ENCODE measurements at places on chromosomes 2 and 18.

DNA sequence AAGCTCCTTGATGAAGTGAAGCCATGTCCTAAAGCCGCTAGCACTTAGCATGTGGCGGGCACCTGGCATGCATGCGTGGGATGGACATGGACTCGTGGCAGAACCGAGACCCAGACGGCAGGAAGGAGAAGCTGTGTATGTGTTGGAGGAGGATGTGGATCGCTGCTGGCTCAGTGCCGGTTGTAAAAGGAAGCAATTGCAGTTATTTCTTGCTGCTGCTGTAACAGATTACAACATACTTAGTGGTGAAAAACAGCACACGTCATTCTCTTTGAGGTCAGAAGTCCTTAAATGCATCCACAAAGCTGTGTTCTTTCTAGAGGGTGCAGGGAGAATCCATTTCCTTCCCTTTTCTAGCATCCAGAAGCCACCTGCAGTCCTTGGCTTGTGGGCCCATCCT is 74.6 kb downstream of the AGAP1 start:
- DNase-seq: no peak

GRCh38 chr2:1685957-1686783 is 58.1 kb downstream of the PXDN start:
- DNase-seq: no peak

GRCh38 chr18:56488739-56489138 is 149.7 kb downstream of the TXNL1 start:
- DNase-seq: no peak

- no peak for DNase-seq
Measured at GRCh38 chr18:35189510-35189909, 51.3 kb upstream of the ZNF397 start.

DNA sequence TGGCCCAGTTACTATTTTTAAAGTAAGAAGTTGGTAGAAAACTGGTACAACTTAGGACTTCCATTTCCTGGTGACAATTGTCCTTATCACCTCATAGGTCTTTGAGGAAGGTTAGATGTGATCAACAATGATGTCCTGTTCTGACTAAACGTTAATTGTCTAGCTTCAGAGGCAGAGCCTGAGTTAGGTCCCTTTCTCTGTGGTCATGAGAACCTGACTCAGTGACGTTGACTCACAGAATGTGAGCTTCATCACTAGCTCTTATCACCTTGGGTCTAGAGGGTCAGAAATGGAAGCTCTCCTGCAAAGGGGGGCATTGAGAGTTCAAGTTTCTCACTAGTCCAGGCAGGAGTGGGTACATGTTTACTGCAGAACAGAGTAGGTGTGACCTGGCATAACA is 60.6 kb upstream of the ATP8B1 start:
- no peak for DNase-seq

DNA sequence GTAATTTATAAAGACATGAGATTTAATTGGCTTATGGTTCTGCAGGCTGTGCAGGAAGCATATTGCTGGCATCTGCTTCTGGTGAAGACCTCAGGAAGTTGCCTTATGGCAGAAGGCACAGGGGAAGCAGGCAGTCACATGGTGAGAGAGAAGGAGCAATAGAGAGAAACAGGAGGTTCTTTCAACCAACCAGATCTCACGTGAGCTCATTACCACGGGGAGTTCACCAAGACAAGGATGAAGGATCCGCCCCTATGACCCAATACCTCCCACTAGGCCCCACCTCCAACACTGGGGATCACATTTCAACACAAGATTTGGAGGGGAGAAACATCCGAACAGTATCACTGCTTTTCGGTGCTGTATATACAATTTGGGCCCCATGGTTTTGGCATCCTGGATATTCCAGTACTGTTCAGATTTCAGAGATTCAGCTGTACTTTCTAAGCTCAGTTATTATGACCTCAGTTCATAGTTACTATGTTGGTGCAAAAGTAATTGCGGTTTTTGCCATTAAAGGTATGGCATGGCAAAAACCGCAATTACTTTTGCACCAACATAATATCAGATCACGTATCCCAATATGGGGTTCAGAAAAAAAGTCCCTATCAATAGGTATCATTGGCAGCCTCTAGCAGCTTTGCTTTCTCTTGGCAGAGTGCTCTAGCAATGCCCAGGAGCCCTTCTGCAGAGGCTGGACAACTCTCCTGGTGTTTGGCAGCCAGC is 189.6 kb upstream of the SIX3 start:
- no peak for DNase-seq

GRCh38 chr2:150586858-150587257 is 99.4 kb upstream of the RND3 start:
- no peak for DNase-seq

DNA sequence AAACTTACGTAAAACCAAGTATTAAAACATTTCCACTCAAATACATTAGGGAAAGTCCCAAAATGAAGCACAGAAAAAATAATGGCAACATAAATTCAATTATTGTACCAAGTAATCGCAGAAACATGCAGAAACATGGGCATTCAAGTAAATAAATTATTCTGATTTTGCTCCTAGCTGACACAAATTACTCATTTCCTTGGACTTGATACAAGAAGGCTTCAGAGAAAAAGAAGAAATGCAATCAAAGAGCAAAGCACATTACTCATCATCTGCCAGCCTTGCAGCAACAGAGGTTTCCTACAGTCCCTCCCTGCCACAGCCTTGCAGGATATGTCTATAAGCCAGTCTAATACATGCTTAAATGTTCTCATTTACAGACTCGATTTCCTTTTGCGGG is 439.8 kb upstream of the LYPD1 start:
- DNase-seq: no peak

DNA sequence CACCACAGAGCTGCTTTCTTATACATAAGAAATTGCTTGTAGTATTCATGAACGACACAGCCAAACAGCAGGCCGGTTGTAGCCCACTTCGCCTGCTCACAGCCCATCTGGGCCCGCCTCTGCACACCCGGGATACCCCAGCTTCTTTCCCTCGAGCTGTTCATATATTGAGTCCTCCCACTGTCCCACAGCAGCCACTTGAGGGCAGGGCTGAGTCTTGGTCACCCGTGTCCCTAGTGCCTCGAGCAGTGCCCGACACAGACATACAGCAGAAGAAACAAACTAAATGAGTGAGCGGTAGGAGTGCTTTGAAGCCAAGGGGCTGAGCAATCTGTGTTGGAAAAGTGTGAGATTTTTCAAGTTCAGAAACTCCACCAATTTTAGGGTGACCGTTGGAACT is 251.4 kb downstream of the KLHL29 start:
- no peak for DNase-seq

- no peak for DNase-seq
Measured at GRCh38 chr2:28601616-28602015, 105.8 kb downstream of the PLB1 start.

DNA sequence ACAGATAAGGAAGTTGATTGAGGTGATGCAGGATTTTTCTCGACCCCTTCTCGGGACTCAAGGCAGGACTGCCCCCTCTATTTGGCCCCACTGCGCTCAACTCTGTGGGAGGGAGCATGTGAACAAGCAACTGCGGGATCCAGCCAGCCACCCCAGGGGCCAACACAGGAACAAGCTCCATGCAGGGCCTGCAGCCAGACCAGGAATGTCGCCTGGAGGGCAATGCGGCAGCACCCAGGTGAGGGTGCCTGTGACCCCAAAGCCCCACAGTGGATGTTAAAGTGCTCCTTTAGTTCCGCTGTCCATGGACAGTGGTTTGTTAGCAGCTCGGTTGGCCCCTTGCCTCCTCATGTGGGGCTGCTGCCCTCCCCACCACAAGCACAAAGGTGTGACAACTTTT is 57.1 kb downstream of the HRH4 start:
- DNase-seq: no peak

GRCh38 chr2:120419073-120419472 is 73.1 kb downstream of the INHBB start:
- DNase-seq: no peak

DNA sequence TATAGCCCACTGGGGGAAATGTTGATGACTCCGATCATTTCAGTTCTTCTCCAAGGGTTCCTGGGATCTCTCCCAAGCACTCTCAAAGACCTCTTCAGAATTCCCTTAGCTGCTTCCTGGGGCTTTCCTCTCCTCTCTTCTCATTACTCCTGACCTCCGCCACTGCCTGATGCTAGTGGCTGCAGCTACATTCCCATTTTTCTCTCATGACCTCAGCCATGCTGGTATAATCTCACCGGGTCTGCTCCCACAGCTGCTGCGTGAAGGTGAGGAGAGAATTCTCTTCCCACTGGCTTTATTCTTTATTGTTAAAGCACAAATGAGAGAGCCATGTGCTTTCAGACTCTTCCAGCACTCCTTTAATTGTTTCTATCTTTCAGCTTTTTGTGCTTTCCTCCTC is 312.0 kb upstream of the ETAA1 start:
- no peak for DNase-seq

DNA sequence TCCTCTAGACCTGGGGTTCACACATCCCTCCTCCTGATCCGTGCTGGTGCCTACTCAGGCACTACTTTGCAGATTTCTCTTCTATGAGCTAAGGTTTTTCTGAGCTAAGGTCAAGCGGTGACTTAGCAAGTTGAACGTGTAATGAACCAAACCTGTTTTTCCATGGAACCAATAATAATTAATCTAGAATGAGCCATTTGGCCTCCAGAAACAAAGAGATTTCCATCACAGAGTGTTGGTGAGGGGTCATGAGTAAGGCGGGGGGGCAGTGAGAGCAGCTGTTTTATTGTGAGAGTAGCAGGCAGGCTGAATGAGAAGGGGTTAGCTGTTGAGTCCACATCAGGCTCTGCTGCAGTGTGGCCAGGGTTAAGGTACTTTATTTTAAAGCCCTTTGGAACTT is 112.0 kb upstream of the FOSL2 start:
- no peak for DNase-seq

GRCh38 chr2:241003047-241003360 is 4.6 kb downstream of the SNED1 start:
- DNase-seq: no peak

DNA sequence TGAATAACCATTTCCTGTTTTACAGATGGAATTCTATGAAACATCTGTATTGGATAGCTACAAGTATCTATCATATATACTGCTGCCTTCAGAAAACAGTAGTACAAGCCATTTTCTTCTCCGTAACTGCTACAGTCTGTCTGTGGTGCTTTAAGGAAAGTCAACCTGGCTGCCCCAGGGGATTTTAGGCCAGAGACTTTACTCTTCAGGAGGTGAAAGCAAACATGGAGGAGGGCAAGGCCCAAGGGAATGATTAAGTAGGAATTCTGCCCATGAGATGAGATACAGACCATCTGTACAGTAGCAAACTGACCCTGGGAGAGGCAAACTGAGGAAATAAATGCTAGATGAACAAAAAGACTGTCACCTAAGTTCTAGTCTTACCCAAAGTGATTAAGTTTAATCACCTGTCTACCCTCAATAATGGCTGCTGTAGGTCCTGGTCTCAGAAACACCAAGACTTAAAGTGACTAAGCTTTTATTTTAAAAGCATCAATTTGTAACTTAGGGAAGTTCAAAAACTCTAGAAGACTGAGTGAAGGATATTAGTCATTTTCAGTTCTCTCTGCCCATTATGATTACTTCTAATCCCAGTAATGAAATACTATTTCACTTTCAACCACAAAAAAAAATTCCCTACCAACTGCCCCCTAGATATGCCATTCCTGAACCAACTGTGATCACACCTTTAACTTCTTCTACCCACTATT is 14.8 kb downstream of the MBD2 start:
- no peak for DNase-seq

DNA sequence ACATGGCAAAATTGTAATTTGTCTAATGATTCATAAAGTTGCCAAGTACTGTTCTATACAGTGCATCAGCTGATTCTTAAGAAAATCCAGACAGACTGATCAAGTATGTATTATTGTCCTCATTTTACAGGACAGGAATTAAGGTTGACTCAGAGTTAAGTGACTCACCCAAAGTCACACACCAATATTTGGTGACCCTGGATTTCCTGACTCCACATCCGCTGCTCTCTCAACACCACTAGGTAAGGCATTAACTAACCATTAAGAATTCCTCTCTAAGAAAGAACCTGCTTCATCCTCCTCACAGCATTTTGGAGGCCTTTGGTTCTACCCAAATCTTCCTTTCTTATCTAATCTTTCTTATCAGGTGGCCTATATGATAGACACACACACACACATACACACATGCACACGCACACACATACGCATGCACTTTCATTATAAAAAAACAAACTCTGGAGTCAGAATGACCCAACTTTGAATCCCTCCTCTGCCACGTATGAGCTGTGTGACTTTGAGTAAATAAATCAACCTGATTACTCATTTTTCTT is 150.8 kb downstream of the ANKRD44 start:
- DNase-seq: no peak

DNA sequence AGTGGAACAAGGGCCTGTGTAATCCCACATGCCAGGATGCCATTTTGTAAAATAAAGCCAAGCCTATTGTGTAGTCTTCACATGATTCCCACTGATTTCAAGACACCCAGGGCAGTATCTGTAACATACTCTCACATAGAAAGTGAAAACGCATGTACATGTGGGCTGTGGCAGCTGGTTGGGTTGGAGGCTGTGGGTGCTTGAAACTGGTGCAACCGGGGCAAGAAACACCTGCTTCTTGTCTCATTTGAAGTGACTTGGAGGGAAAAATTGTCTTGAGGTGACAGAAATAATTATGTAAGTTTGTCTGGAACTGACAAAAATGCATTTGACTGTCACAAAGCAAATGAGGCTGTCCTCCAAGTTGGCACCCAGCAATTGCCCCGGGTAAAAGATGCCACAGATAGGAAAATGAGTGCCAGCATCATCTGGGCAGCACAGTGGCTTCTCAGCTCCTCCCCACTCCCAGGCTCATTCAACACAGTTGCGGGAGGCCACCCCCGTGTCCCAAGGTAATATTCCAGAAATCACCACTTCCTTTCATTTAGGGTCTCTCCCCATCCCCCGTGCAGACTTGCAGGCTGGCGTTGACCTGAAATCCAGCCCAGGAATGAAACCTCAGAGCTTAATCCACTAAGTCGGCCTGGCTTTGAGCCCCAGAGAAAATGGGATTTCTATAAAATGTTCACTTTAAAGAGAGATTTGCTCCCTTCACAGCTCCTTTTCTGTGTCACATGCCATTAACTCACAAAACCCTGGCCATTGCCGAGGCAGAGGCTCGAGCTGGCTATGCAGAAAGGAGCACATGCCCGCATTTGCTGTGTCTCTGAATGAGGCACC is 293.9 kb upstream of the PARD3B start:
- DNase-seq: no peak

- DNase-seq: no peak
Measured at GRCh38 chr2:60482222-60482621, 71.2 kb downstream of the BCL11A start.

DNA sequence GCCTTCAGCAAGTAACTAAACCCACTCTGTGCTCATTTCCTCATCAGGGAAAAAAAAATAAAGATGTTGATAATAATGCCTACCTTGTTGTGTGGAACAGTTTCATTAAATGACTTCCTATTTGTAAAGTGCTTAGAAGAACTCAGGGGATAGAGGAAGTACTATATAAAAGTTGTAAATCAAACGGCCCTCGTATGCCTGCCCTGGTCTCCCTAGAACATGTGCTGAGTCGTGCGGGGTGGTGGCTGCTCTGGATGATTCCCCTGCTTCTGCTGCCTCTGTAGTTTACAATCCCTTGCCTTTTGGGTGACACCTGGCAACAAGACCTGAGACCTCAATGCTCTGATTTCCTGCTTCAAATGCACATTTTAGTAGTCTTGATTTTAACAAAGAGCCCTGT is 170.0 kb downstream of the CERS6 start:
- no peak for DNase-seq

- DNase-seq: no peak
Measured at GRCh38 chr2:194424683-194425209, 1232.3 kb upstream of the SLC39A10 start.
